Colonic mucosa (tissue), 4 donors: ENCODE measurements at places on chromosomes 7 and 10.

GRCh38 chr10:48550071-48550691, 54.7 kb downstream of the ARHGAP22 start:
- no peak for DNase-seq
- H3K4me3 ChIP-seq = no peak overlapping the region
- no peaks in the 10 kb centered on the region for H3K4me1 ChIP-seq
- no peaks in the 10 kb centered on the region for H3K27me3 ChIP-seq

- H3K4me3 ChIP-seq = no peak overlapping the region
- no peak for DNase-seq
- H3K27ac ChIP-seq = no peak overlapping the region
- H3K36me3 ChIP-seq = no peaks in the 10 kb centered on the region
- H3K4me1 ChIP-seq = no peaks in the 10 kb centered on the region
- H3K27me3 ChIP-seq = no peaks in the 10 kb centered on the region
These were observed 875.0 kb downstream of the REEP3 start for GRCh38 chr10:64396105-64396708.

- no peak overlapping the region for H3K4me3 ChIP-seq
- no peak overlapping the region for H3K27ac ChIP-seq
- no peaks in the 10 kb centered on the region for H3K4me1 ChIP-seq
These were observed 5.1 kb downstream of the PRLHR start for GRCh38 chr10:118590334-118590733.

GRCh38 chr7:2621948-2622640, 9.7 kb upstream of the TTYH3 start:
- peaks cover 22% of the 10 kb centered on the region for H3K4me1 ChIP-seq
- H3K4me3 ChIP-seq = no peak overlapping the region
- H3K27ac ChIP-seq = no peak overlapping the region
- H3K36me3 ChIP-seq = no peaks in the 10 kb centered on the region

GRCh38 chr10:24463611-24464426, 254.9 kb downstream of the KIAA1217 start:
- peak; percentile 63 for DNase-seq
- H3K4me3 ChIP-seq = no peak overlapping the region
- H3K36me3 ChIP-seq = no peaks in the 10 kb centered on the region

DNA sequence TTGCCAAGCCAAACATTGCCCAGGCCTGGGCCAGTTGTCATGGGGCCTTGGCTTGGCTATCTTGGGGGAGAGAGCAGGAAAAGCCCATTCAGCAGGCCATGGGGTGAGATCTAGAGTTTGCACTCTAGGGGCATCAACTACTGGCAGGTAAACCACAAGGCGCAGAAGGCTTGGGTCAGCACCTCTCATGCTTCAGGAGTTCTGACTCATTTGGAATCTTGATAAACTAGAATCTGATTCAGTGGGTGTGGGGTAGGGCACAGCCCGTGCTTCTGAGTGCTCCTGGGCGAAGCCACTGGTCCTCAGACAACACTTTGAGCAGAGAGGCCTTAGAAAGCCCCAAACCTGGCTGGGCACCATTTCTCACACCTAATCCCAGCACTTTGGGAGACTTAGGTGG, 81.1 kb downstream of the RGS10 start:
- H3K27me3 ChIP-seq = no peaks in the 10 kb centered on the region
- no peak overlapping the region for H3K27ac ChIP-seq
- no peak overlapping the region for H3K4me3 ChIP-seq
- no peak for DNase-seq

- H3K27ac ChIP-seq = no peak overlapping the region
- no peaks in the 10 kb centered on the region for H3K4me1 ChIP-seq
- no peak for DNase-seq
- no peaks in the 10 kb centered on the region for H3K27me3 ChIP-seq
- H3K36me3 ChIP-seq = no peaks in the 10 kb centered on the region
- H3K4me3 ChIP-seq = no peak overlapping the region
These were observed 129.8 kb downstream of the BUB3 start for GRCh38 chr10:123284022-123284421.

DNA sequence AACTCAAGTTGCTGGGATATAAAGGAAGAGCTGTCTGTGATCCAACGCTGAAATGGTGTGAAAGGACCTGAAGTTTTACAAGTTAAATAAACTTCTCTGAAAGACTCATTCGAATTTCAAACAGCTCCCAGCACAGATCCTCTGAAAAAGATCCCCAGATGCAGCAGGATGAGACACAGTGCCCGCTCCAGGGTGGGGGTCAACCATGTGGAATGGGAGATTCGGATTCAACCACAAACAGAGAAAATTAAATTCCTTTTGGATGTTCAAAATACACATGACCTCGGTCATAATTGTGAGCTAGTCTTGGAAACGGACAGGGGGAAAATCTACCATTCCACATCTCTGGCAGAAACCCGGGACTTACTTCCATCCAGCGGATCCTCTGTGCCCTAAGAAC, 119.6 kb downstream of the PRKAG2 start:
- H3K36me3 ChIP-seq = no peaks in the 10 kb centered on the region
- DNase-seq = no peak
- no peak overlapping the region for H3K4me3 ChIP-seq
- H3K4me1 ChIP-seq = peaks cover 14% of the 10 kb centered on the region

DNA sequence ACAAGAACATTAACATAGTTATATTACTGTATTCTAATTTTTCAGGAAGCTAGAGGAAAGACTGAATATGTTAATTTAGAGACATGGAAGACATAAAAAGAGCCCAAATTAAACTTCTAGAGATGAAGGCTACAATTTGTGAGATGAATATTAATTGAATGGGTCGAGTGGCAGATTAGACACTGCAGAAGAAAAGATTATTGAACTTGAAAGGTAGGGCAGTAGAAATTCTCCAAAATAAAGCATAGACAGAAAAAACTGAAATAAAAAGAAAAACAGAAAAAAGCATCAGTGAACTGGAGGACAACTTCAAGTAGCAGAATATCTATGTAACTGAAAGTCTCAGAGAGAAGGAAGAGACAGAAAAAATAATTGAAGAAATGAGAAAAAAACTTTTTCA, 274.3 kb upstream of the IMMP2L start:
- no peaks in the 10 kb centered on the region for H3K27me3 ChIP-seq
- no peaks in the 10 kb centered on the region for H3K4me1 ChIP-seq
- no peak for DNase-seq
- H3K27ac ChIP-seq = no peak overlapping the region

GRCh38 chr7:7829667-7830066, 111.3 kb upstream of the RPA3 start:
- no peak overlapping the region for H3K27ac ChIP-seq
- H3K36me3 ChIP-seq = no peaks in the 10 kb centered on the region
- H3K4me1 ChIP-seq = no peaks in the 10 kb centered on the region
- DNase-seq = no peak

DNA sequence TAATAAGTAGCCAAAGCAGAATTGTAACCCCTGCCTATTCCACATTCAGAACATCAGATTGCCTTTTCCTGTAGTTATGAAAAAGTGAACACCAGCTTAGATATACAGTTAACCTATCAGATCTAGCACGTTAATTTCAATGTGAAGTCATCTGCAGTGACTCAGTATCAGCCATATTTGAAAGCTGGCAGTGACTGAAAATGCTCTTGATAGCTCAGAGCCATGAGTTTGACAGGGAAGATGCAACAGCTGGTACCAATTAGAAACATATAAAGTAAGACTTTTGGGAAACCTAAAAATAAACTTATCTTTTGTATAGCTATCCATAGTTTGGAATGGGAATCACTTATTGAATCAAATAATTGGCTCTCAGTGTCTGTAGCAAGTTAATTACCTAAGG, 284.1 kb upstream of the NPSR1 start:
- no peaks in the 10 kb centered on the region for H3K27me3 ChIP-seq
- DNase-seq = no peak
- no peaks in the 10 kb centered on the region for H3K4me1 ChIP-seq
- no peak overlapping the region for H3K27ac ChIP-seq
- no peaks in the 10 kb centered on the region for H3K36me3 ChIP-seq
- H3K4me3 ChIP-seq = no peak overlapping the region

DNA sequence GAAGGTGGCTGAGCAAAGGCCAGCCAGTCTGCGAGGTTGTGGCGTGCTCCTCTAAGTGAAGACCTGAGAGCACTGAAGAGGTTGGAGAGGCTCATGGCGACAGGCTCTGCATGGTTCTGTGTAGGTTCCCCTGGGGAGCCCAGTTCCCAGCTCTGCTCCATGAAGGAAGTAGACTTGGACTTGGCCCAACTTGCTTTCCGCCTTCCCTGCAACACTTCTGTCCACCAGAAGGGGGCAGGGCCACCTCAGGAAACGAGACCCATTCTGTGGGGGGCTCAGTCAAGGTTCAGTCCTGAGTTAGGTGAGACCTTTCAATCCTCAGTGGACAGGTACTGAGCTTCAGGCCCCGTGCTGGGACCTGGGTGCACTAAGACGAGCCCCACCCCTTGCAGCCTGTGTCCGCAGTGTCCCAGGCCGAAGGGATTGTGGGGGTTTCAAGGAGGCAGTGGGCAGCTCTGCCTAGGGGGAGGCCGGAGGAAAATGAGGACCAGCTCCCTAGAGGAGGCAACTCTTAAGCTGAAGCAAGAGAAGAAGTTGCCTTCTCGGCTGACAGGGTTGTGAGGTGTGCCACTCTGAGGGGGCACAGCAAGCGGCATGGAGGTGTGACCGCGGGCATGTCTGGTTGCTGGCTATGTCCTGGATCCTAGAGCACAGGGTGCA, 15.0 kb upstream of the PCBD1 start:
- peak; percentile 59 for DNase-seq
- no peaks in the 10 kb centered on the region for H3K27me3 ChIP-seq
- H3K4me3 ChIP-seq = no peak overlapping the region

DNA sequence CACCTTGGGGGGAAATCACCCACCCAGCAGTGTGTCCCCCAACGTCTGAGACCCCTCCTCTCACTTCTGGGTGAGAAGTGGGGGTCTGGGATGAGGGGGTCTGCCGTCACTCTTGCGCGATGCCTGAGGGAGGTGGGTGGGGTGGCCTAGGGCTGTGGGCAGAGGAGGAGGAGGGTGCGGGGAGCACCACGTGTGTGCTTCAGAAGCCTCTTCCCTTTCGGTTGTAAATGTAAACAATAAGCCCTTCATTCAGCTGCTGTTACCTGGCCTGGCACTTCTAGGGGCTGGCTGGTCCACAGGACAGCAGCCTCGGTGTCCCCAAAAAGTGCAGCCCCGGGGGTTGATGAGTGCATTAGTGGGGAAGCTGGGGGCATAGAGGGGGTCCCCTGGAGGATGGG, 1.3 kb downstream of the CLIP2 start:
- peak overlapping the region; percentile 84 for H3K4me3 ChIP-seq
- peak; percentile 70 for DNase-seq
- H3K4me1 ChIP-seq = peaks cover 19% of the 10 kb centered on the region
- peak overlapping the region; percentile 87 for H3K27ac ChIP-seq
- H3K27me3 ChIP-seq = no peaks in the 10 kb centered on the region

DNA sequence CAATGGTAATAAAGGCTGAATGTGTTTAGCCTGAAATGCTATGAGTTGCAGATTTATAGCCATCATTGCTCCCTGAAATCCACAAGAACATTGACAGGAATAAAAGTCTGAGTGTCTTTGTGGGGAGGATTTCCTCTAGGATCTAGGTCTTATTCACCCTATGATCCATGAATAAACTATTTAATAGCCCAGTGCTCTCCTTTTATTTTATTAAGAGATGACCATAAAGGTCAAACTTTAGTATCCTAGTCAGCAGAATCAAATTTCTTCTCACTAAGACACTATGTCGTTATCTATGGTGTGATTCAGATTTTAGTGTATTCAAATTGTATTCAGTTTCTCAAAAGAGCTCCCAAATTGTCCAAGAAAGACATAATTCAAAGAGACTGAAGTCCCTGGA, 67.8 kb upstream of the AKR1E2 start:
- no peak overlapping the region for H3K27ac ChIP-seq
- no peaks in the 10 kb centered on the region for H3K36me3 ChIP-seq
- no peaks in the 10 kb centered on the region for H3K4me1 ChIP-seq
- DNase-seq = no peak
- H3K27me3 ChIP-seq = no peaks in the 10 kb centered on the region
- H3K4me3 ChIP-seq = no peak overlapping the region

DNA sequence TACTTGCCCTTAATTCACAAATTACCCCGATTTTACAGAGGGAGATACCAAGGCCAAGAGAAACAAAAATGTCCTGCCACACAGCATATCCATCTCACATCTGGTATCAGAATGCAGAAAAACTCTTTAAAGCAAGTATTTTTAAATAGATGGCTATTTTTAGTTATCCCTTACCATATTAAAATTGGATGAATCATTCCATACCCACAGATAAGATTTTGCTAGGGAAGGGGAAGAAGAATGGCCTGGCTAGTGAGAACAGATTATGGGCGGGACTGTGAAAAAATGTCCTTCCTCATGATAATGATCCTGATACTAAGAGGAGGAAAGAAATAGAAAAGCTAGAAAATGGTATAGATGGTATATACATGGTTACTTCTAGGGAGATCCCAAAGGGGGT, 80.6 kb upstream of the GATAD1 start:
- no peak overlapping the region for H3K4me3 ChIP-seq
- no peaks in the 10 kb centered on the region for H3K36me3 ChIP-seq
- DNase-seq = no peak

DNA sequence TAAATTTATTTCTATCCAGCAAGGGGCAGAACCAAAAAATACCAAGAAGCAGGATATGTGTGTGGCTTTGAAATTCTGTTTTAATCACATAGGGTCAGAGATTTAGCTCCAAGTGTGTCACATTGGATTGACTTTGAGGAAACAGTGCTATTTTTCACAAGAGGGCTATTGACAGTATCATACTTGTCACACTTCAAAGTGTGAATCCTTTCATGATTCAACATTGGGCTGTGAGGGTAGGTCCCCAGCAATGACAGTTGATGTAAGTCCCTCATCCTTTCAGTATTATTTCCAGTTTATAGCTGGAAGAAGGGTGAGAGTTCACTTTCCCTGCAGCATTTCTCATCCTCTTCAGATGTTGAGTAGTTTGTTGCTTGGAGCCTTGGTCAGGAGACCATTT, 7.4 kb downstream of the CCNY start:
- no peak overlapping the region for H3K27ac ChIP-seq
- DNase-seq = no peak
- no peaks in the 10 kb centered on the region for H3K27me3 ChIP-seq
- H3K36me3 ChIP-seq = no peaks in the 10 kb centered on the region
- no peaks in the 10 kb centered on the region for H3K4me1 ChIP-seq
- no peak overlapping the region for H3K4me3 ChIP-seq
